CD4-positive, alpha-beta T cell (primary cell): ENCODE measurements at places on chromosomes 5 and 9.

DNA sequence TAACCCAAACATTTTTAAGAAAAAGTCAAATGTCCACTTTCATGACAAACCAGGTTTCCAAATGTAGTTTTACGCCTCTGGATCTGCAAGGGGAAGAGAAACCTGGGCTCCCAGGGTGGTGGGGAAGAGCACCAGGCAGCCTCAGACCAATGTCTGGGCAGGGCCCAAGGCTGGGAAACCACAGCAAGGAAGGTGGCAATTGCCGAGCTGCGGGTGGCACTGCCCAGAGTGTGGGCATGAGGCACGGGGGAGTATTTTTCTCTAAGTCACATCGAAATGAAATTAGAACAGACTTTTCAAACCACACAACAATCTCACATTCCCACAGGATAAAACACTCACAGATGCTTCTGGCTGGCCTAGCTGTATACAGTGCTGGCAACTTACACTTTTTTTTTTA lies 32.6 kb upstream of the RASGEF1C start:
- H3K4me3 ChIP-seq, result no peak overlapping the region
- H3K36me3 ChIP-seq, result peaks cover 55% of the 10 kb centered on the region
- no peaks in the 10 kb centered on the region for H3K27me3 ChIP-seq
- no peak for DNase-seq
- H3K4me1 ChIP-seq, result no peaks in the 10 kb centered on the region
- no peak overlapping the region for H3K27ac ChIP-seq

- H3K36me3 ChIP-seq, result no peaks in the 10 kb centered on the region
- peaks cover 5% of the 10 kb centered on the region for H3K27me3 ChIP-seq
- no peak overlapping the region for H3K27ac ChIP-seq
- no peak for DNase-seq
These were observed 85.8 kb upstream of the S1PR3 start for GRCh38 chr9:88905506-88905905.

DNA sequence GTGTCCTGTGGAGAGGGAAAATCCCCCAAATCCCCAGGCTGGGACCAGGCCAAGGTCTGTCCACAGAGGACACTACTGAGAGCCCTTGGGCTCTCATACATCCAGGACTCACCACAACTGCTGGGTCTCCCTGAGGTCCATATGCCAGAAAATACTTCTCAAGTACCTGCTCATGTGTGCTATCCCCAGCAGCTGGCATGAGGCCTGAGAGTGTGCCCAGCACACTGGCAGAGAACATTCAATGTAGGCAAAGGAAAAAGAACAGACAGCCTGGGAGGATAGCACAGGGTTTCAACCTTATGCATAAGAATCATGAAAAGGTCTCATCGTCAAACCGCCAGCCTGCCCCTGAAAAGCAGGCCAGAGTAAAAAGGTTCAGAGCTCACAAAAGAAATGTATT lies 154.1 kb upstream of the TAS2R1 start:
- no peaks in the 10 kb centered on the region for H3K36me3 ChIP-seq
- H3K27ac ChIP-seq, result no peak overlapping the region
- H3K4me1 ChIP-seq, result no peaks in the 10 kb centered on the region
- no peak for DNase-seq
- no peak overlapping the region for H3K4me3 ChIP-seq

DNA sequence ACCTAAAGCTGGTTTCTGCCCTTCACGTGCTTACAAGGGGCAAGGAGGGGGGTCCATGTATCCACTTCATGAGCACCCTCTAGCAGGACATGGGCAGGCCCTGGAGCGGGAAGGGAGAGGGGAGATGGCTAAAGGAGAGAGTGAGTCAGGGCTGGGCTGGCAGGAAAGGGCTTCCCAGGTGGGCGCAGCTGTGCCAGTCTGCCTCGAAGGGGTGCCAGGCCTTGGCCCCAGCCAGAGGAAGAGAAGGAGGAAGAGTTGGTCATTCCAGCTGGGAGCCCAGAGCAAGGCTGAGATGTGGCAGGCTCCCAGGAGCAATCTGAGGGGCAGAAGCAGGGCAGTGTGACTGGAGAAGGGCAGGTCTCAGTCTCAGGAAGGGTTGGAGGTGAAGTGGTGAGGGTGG lies 24.7 kb downstream of the TRIM14 start:
- peaks cover 85% of the 10 kb centered on the region for H3K36me3 ChIP-seq
- H3K4me1 ChIP-seq, result peaks cover 67% of the 10 kb centered on the region
- DNase-seq, result no peak
- H3K27me3 ChIP-seq, result no peaks in the 10 kb centered on the region
- H3K27ac ChIP-seq, result peak overlapping the region; percentile 5

DNA sequence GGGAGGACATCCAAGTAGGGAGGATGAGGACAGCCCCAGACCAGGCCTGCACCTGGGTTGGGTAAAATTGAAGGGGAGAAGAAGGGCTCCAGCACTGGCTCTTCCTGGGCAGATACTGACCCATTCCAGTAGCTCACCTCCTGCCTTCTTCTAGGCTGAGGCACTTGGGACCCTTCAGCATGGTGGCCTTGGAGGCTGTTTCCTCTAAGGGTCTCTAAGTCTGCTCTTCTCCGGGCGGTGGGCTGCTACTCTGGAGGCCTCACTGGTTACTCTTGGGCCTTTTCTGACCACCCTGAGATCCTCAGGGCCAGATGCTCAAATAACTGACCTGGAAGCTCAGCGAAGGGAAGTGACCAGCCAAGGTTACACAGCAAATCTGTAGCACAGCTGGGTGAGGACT lies 2.8 kb upstream of the TIFAB start:
- no peak overlapping the region for H3K27ac ChIP-seq
- no peak for DNase-seq
- no peak overlapping the region for H3K4me3 ChIP-seq
- H3K36me3 ChIP-seq, result no peaks in the 10 kb centered on the region
- H3K27me3 ChIP-seq, result no peaks in the 10 kb centered on the region

GRCh38 chr9:134318481-134318891 lies 7.8 kb upstream of the RXRA start:
- no peaks in the 10 kb centered on the region for H3K4me1 ChIP-seq
- DNase-seq, result no peak
- no peak overlapping the region for H3K4me3 ChIP-seq

- no peaks in the 10 kb centered on the region for H3K4me1 ChIP-seq
- H3K36me3 ChIP-seq, result no peaks in the 10 kb centered on the region
- no peak overlapping the region for H3K27ac ChIP-seq
- DNase-seq, result no peak
- H3K27me3 ChIP-seq, result no peaks in the 10 kb centered on the region
These were observed 205.2 kb downstream of the AOPEP start for GRCh38 chr9:94931740-94932139.

DNA sequence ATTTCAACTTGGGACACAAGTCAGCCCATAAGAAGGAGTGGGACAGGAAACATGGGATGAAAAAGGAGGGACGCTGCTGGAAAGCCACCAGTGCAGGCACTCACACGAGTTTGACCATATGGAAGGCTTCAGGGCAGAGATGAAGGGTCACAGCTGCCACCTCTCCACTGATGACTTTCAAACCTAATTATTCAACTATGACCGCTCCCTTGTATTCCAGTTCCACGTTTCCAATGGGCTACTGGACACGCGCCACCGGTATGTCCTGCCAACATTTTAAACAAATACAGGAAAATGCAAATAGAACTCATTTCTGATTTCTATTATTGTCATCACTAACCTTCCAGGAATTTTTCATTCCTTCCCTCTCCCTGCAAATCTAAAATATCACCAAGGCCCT lies 134.7 kb downstream of the SLC1A3 start:
- peaks cover 16% of the 10 kb centered on the region for H3K4me1 ChIP-seq
- no peak for DNase-seq
- no peak overlapping the region for H3K4me3 ChIP-seq
- H3K27ac ChIP-seq, result no peak overlapping the region
- H3K27me3 ChIP-seq, result peaks cover 32% of the 10 kb centered on the region

DNA sequence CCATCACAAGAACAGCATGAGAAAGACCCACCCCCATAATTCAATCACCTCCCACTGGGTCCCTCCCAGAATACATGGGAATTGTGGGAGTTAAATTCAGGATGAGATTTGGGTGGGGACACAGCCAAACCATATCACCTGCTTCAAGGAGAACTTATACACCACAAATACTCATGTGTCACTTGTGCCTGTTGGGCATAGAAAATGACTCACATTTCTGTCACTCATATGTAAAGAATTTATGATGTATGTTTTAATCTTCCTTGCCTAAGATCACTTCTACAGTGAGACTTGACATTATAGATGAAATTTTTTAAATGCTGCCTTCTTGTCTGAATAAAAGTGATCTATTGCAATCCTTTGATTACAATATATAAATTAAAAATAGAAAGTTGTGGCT lies 23.0 kb upstream of the PRDM6 start:
- H3K27me3 ChIP-seq, result peaks cover 5% of the 10 kb centered on the region
- no peak overlapping the region for H3K4me3 ChIP-seq
- no peaks in the 10 kb centered on the region for H3K4me1 ChIP-seq
- H3K27ac ChIP-seq, result no peak overlapping the region
- H3K36me3 ChIP-seq, result no peaks in the 10 kb centered on the region

DNA sequence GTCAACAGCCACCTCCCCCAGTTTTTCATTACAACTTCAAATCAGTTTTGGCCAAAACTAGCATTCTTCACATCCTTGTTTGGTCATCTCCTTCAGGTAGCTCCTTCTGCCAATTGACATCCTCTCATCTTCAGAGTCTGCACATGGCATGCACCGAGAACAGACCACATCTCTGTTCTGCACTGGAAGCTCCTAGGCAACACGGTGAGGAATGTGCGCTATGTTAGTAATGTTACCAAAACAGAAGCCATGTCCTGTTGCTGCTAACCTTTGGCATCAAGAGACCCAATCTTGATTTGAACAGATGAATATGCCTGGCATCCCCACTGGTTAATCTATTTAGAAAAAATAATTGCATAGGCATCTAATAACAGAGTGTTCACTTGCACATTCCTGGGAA lies 5.1 kb upstream of the HK3 start:
- DNase-seq, result no peak
- H3K4me1 ChIP-seq, result peaks cover 13% of the 10 kb centered on the region
- H3K4me3 ChIP-seq, result no peak overlapping the region
- H3K27ac ChIP-seq, result no peak overlapping the region
- H3K27me3 ChIP-seq, result no peaks in the 10 kb centered on the region

- no peaks in the 10 kb centered on the region for H3K4me1 ChIP-seq
- peaks cover 11% of the 10 kb centered on the region for H3K36me3 ChIP-seq
- no peaks in the 10 kb centered on the region for H3K27me3 ChIP-seq
- no peak overlapping the region for H3K4me3 ChIP-seq
- no peak for DNase-seq
These were observed 33.1 kb downstream of the CNTRL start for GRCh38 chr9:121107881-121108280.

GRCh38 chr9:102072059-102072764 lies 333.8 kb upstream of the GRIN3A start:
- H3K27me3 ChIP-seq, result no peaks in the 10 kb centered on the region
- H3K36me3 ChIP-seq, result no peaks in the 10 kb centered on the region
- no peak overlapping the region for H3K27ac ChIP-seq
- DNase-seq, result no peak
- no peak overlapping the region for H3K4me3 ChIP-seq
- no peaks in the 10 kb centered on the region for H3K4me1 ChIP-seq

GRCh38 chr9:6959270-6960000 lies 201.7 kb downstream of the KDM4C start:
- no peaks in the 10 kb centered on the region for H3K4me1 ChIP-seq
- H3K4me3 ChIP-seq, result no peak overlapping the region
- DNase-seq, result no peak
- H3K36me3 ChIP-seq, result peaks cover 16% of the 10 kb centered on the region
- H3K27me3 ChIP-seq, result no peaks in the 10 kb centered on the region

- DNase-seq, result no peak
- H3K4me1 ChIP-seq, result peaks cover 100% of the 10 kb centered on the region
- no peaks in the 10 kb centered on the region for H3K27me3 ChIP-seq
- peak overlapping the region; percentile 98 for H3K27ac ChIP-seq
These were observed 11.1 kb upstream of the RALGDS start for GRCh38 chr9:133132174-133132573.

- no peaks in the 10 kb centered on the region for H3K4me1 ChIP-seq
- H3K27me3 ChIP-seq, result no peaks in the 10 kb centered on the region
- H3K27ac ChIP-seq, result no peak overlapping the region
- H3K4me3 ChIP-seq, result no peak overlapping the region
- DNase-seq, result no peak
These were observed 88.0 kb downstream of the BNC2 start for GRCh38 chr9:16782490-16782889.

DNA sequence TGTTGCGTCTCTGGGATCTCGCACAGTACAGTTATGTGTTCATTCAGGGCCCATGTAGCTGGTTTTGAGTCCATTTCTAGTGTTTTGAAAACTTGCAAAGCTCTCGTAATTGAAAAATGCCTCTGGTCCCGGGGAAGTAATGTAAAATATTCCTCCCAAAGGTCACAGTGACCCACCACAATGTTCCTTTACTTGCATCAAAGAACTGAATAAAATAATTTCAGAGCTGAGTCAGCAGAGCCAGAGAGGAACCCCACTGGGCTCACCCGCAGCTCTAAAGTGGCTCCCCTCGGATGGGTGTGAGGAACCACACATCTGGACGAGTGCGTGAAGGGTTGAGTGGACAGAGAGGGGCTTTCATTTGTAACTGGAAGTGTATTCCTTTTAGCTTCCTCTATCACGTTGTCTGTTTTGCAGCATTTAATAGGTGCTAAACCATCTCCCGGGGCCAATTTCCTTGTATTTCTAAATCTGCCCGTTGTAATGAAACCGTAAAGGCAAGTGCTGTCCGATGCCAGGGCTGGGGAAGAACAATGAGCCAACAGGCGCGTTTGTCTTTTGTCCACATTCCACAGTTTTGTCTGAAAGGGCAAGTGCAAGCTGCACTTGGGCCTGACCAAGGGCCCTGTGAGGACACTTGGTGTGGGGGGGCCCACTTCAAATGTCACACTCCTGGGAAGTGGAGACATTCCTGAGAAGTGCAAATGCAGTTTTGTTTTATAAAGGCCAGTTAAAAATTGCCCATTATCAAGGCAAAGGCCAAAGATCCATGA lies 29.9 kb downstream of the COL5A1 start:
- no peak overlapping the region for H3K4me3 ChIP-seq
- H3K36me3 ChIP-seq, result no peaks in the 10 kb centered on the region
- no peak overlapping the region for H3K27ac ChIP-seq
- no peak for DNase-seq
- H3K4me1 ChIP-seq, result no peaks in the 10 kb centered on the region

- no peak overlapping the region for H3K27ac ChIP-seq
- no peaks in the 10 kb centered on the region for H3K27me3 ChIP-seq
- H3K4me1 ChIP-seq, result no peaks in the 10 kb centered on the region
- DNase-seq, result no peak
- no peak overlapping the region for H3K4me3 ChIP-seq
- no peaks in the 10 kb centered on the region for H3K36me3 ChIP-seq
These were observed 204.7 kb downstream of the ARHGEF28 start for GRCh38 chr5:73830646-73831045.
